ENCODE measurements at places on chromosomes 1 and 21.

- no peak for DNase-seq
Observed at GRCh38 chr21:17782051-17782450, 37.1 kb downstream of the C21orf91 start.

DNA sequence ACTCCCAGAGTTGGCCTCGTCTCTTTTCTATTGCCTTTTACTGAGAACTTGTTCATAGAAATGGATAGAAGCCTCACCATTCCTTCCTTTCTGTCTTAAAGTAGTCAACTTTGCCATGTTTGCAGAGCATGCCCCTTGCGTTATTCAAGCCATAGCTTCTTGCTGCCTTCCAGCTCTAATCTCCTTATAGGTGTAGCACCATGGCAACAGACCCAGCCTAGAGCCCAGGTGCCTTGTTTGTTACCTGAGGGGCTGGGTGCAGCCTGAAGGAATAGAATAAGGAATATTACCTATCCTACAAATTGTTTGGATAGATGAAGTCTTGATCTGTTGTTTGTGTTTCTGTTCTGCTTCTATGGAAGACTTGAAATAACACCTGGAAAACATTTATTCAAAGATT is 59.9 kb downstream of the CLEC20A start:
- no peak for DNase-seq

GRCh38 chr1:2582391-2582790 is 4.2 kb upstream of the PRXL2B start:
- DNase-seq: no peak

DNA sequence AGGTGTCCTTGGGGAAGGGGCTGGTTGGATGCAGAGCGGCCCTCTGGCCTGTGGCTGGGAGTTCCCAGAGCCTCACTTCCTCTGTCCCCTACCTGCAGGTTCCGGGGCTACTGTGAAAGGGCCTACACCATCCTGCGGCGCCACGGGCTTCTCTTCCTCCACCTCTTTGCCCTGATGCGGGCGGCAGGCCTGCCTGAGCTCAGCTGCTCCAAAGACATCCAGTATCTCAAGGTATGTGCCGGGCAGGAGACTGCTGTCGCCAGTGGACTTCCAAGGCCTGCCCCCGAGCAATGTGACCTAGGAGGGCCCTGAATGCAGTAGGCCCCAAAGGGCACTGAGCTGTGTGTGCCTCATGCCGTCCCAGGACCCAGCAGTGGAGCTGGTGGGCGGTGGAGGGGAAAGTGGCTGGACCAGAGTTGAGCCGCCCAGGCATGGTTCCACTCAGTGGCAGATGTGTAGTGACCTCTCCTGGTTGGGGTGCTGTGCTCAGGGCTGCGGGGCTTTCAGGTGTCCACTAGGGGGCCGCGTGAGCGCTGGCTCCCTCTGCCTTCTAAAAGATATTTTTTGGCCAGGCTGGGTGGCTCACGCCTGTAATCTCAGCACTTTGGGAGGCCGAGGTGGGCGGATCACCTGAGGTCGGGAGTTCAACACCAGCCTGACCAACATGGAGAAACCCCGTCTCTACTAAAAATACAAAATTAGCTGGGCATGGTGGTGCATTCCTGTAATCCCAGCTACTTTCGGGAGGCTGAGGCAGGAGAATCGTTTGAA is 73.4 kb downstream of the PIK3CD start:
- DNase-seq: no peak
